ENCODE measurements at places on chromosomes 1 and 21.

DNA sequence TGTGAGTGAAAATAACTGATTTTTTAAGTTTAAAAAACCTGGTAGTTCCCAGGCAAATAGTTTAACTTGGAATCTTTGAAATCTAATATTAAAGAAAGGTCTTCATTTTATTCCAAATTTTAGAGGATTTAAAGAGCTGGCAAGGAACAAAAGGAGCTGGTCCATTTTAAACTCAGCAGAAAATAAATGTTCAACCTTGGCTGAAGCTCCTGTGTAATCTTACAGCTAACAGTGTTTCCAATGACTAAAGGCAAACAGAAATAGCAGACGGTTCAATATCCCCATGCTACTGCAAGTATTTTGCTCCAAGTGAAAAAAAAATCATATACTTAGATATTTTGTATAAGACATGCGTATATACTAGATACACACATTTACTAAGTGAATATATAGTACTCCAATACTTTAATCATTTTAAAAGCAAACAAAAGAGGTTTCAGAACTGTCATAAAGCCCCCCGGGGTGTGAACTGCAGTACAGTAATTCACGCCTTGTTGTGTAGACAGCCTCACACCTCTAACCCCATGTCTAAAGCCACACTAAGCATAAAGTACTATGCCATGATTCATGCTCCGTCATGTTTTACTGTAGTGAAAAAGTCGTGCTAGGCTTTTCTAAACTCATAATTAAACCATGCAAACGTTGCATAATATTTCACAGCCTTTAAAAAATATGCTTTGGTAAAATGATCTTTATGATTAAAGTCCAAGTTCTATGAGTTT, 132.2 kb downstream of the CLIC6 start:
- no peak for DNase-seq

GRCh38 chr1:19205403-19205802, 4.7 kb downstream of the UBR4 start:
- DNase-seq = no peak

- DNase-seq = no peak
Measured at GRCh38 chr1:47769295-47769694, 227.9 kb downstream of the TRABD2B start.

- DNase-seq = no peak
Measured at GRCh38 chr1:180680558-180681144, 48.8 kb downstream of the XPR1 start.

DNA sequence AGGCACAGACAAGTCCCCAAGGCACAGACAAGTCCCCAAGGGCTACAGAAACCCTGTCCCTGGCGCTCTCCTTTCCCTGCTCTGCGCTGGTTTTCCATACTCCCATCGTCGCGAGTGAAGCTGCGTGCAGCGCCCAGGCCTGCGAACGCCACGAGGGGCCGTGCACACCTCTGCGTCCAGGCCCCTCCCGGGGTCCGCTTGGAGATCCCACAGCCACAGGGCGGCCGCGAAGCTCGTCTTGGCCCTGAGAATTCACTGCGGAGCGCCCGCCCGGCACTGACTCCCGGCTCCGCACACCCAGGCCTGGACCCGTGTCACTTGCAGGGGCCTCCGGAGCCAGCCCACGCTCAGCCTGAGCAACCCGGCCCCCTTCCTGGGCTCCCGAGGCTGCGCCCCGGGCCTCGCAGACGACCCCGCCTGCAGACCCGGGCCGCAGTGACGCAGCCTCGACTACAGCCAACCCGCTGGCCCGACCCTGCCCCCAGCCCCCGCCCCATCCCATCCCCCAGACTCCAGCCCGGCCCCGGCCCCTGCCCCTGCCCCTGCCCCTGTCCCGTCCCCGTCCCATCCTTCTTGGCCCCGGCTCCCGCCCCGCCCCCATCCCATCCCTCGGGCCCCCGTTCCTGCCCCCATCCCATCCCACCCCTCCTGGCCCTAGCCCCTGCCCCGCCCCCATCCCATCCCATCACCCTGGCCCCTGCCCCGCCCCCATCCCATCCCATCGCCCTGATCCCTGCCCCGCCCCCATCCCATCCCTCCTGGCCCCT, 841 bp downstream of the POFUT2 start:
- DNase-seq = no peak

DNA sequence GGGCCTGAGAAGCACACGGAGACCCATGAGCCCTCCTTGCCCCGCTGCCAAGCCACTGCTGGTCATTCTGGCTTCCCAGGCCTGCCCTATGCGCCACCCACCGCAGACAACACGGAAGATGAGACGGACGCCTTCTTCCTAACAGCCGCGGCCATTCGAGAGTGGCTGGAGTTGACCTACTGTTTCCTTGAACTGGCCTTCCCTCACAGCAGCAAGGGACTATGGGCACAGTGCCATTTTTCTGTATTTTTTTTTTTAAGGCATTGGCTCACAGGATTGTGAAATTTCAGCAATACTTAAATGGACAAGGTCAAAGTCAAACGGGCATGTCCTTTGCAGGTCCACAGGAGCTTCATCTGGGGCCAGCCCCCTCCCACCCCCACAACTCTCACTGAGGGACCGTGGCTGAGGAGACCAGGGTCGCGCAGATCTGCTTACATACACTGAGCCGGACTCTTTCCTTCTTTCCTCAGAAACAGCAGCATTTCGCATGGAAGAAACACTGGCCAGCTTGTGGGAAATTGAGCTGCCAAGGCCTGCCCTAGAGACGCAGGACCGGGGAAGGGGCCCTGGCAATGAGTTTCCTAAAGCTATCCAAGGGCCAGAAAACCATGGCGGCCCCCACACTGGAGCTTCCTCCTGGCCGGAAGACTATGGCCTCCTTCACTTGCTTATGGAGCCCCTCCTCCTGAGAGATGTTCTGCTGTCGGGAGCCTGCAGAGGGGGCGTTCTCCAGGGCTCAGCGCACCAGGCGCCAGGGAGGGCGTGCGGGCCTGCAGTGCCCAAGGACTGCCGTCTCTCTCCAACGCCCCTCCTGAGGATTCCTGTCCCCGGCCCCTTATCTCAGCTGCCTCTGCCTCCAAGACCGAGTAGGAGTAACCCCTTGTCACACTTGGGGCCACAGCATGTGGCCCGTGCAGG, 98.9 kb downstream of the PGBD5 start:
- no peak for DNase-seq

- DNase-seq = no peak
Measured at GRCh38 chr1:200231787-200232231, 178.0 kb downstream of the ZNF281 start.

DNA sequence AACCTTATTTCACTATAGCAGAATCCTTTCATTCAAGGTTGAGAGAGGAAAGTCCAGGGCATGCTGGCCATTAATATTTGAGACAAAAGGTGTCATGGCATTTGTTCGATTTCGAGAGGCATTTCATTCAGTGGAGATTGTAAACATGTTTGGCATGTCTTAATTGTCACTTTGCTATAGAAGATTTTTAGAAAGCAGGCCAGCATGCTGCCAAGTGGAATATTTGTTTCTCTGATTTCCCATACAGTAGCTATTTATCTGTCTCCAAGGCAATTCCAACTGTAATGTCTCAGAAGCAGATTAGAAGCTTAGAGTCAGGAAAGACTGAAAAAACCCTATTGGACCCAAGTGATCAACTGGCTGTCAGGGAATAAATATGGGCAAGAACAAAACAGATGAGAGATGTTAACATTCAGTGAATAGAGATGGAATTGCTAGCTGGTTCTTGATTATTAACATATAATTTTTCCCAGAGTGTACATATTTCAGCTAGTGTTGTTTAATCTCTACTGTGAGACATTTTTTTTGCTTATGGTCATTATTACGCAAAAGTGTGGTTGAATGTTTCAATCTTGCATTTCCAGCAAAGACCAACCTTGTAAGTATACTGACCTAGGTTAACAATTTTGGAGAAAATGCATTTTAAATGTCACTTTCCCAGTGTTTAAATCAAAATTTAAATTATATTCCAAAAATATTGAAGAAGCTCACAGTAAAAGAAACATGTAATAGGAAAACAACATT, 174.6 kb downstream of the KCNK2 start:
- DNase-seq = no peak

- no peak for DNase-seq
Measured at GRCh38 chr1:175268720-175269119, 76.1 kb upstream of the KIAA0040 start.

GRCh38 chr1:169271098-169271497, 96.5 kb downstream of the NME7 start:
- no peak for DNase-seq

- no peak for DNase-seq
Measured at GRCh38 chr1:201332021-201332420, 45.5 kb downstream of the TNNT2 start.

Measured in activated T-helper 2 cell treated with anti-CD3 and anti-CD28 coated beads, Interferon-gamma antibody, Interleukin-2, Interleukin-4, amounts not matched to agents 10 μg/mL and 5 μg/mL and 100 μg/mL, durations not matched to agents 14 hours and 24 hours and 36 hours (primary cell).